NB4 (cell line): ENCODE measurements at places on chromosomes 4 and X.

GRCh38 chr4:87406462-87406861 lies 15.5 kb upstream of the HSD17B11 start:
- peak; percentile 93 for DNase-seq

DNA sequence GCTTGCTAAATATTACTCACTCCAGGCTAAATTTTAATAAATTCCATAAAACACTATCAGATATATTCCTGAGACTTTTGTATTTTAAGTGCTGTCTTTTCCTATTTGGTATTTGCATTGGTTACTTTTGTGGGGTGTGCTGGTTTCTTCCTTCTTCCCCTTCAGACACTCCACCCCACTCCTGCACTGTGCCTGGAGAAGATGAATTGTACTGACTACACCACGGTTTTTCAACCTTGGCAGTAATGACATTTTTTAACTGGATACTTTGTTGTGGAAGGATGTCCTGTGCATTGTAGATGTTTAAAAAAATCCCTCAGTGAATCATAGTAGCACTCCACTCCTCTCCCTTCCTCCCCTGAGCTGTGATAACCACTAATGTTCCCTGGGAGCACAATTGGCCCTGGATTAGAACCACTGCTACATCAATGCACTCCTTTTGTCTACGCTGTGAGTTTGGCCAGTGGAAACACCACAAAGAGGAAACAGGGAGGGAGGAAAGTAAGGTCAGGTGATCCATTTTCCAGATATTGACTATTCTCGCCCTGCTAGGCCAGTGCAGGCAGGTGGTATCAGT lies 36.3 kb downstream of the SNCA start:
- no peak for DNase-seq

DNA sequence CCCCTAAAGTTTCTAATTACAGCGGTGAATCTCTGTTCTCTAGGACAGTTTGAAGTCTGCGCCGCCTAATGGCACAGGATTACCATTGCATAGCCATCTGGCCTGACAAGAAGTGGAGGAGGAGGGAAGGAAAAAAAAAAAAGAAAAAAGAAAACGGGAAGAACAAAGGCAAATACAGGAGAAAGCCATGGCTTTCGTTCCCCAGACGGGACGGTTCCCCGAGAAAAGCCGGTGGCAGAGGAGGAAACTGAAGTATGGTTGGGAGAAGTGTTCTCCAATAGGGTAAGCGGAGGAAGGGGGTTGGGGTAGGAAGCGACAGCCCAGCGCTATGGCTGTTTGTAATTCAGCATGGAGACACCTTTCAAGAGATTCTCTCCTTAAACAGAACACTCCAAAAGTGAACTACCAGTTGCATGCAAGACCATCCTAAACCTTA lies 80.8 kb downstream of the HMGN5 start:
- peak; percentile 71 for DNase-seq

DNA sequence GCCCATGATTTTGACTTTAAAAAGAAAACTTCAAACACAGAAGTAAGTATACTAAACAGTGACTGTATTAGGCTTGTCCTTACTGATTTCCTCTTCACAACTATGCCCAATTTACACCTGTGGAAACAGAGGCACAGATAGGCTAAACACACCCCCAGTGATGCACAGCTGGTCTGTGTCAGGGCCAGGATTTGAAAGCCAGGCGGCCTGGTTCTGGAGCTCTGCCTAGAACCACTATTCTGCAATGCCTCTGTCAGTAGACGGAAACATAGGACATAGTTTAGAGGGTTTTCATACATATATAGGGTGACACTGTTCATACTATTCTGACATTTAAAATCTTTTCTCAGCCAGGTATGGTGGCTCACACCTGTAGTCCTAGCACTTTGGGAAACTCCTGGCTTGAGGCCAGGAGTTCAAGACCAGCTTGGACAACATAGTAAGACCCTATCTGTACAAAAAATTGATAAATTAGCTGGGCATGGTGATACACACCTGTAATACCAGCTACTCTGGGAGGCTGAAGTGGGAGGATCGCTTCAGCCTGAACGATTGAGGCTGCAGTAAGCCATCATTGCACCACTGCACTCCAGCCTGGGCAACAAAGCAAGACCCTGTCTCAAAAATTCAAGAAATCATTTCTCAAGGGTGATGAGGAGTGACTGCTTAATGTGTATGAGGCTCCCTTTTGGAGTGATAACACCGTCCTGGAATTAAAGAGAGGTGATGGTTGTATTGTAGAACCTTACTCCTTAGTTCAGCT lies 23.0 kb upstream of the CBR4 start:
- DNase-seq: no peak

DNA sequence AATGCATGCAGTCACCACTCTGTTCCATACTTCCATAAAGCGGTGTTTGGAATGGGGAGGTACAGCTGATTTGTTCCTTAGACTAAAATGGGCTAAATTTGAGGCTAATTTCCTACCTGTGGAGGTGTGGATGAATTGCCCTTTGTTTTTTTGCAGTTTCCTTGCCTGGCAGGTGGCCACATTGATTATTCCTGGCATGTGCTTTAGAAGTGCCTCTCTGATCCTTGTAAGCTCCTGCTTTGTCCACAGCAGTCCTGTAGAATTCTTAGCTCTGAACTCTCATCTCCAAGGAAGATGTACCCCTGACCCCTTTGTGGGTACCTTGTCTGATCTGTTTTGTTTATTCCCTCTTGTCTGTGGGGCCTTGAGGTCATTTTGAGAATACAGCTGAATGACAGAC lies 136.8 kb downstream of the ADGRL3 start:
- no peak for DNase-seq

DNA sequence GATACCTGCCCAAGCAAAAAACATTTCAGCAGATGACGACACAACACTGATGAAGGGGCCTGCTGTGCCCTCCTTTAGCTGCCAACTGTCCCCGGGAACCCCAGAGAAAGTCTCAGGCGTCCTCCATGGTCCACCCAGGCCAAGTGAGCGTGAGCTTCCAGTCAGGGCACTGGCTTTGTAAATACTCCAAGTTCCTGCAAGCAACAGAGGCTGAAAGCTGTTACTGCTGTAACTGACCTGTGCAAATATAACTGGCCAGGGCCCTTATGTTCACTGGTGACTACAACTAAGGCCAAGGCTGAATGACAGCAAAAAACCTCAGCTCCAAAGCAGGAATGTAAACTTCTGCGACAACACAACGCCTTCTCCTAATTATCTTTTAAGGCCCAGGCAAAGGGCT lies 8.2 kb downstream of the WDR1 start:
- DNase-seq: no peak

- DNase-seq: no peak
Observed at GRCh38 chr4:182502064-182502463, 258.9 kb downstream of the TENM3 start.

DNA sequence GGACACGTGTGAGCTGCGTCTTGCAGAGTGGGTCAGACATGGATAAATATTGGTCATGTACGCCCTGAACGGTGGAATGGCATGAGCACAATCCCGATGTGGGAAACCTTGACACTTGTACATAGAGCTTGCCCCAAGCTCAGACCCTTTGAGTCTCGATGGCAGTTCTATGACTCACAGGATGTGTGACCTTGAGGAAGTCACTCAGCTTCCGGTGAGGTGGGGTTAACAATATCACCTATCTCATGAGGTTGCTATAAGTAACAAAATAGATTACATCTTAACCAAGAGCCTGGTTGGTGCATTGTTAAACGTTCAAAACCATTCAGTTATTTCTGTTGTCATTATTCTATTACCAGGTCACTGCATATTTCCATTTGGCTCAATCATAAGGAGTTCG lies 109.1 kb upstream of the TBL1X start:
- DNase-seq: peak; percentile 86

DNA sequence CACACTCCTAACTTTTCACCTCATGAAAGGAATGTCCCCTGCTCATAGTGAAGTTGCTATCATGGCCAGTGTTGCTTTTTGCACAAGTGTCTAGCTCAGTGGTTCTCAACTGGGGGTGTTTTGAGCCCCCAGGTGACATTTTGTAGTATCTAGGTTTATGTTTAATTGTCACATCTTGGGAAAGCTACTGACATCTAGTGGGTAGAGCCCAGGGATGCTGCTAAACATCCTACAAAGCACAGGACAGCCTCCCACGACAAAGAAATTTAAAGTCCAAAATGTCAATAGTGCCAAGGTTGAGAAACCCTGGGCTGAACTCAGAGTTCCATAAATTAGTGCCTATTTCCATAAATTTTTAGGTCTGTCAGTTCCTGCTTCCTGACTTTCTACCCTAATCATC lies 70.7 kb upstream of the HCCS start:
- no peak for DNase-seq

- no peak for DNase-seq
Observed at GRCh38 chr4:77450006-77450405, 155.6 kb upstream of the CXCL13 start.

- DNase-seq: peak; percentile 27
Observed at GRCh38 chr4:130336585-130337217, 1240.7 kb downstream of the C4orf33 start.

DNA sequence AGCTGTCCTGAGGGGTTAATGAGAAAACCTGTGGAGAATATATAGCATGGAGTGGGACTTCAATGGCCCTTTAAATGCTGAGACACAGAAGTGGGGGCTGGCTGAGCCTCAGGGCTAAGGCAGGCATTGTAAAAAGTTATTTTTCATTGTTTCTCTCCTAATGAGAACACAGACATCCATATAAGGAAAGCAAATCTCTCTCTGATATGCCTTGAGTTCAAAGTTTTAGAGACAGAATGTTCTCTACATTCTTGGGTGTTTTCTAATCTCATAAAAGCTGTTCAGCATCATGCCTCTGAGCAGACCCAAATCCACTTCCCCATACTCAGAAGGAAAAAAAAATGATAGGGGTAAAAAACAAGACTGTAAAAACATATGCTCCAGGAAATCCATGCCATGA lies 16.8 kb upstream of the RAB40A start:
- DNase-seq: no peak

GRCh38 chr4:138242076-138242833 lies at the start of gene SLC7A11:
TSS of gene SLC7A11 (minus strand) at chr4:138242349. CDS start at chr4:138242069, 280 bp downstream.
- DNase-seq: peak; percentile 97

DNA sequence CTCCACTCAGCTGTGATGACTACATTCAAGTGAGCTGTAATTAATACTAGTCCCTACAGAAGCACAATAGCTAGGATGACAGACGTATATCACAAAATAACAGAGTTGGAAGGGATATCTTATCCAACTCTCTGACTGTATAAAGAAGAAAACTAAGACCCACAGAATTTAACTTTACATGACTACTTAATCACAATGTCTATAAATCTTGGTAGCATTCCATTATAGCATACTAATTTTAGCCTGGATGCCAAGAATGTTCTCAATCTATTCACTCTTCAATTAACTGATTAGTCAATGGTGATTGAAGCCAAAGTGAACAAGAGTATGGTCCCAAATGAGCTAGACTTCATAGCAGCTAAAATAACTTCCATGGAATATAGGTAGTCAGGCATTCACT lies 31.2 kb downstream of the RPS6KA6 start:
- no peak for DNase-seq

DNA sequence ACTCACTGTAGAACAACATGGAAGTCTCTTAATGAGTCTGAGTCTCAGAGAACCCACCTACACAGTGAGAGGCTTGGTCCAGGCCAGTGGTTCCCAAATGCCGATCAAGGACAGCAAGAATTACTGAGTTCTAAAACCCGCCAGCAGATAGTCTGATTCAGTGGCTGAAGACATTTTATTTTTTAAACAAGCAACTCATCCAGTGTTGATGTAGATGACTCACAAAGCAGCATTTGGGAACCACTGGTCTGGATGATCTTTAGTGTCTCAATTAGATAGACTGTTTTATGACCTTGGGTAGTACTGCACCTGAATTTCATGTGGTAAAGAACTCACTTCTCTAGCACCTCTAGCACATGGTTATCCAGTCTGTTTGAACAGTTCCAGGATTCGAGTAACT lies 193.6 kb downstream of the FBXW7 start:
- DNase-seq: no peak

DNA sequence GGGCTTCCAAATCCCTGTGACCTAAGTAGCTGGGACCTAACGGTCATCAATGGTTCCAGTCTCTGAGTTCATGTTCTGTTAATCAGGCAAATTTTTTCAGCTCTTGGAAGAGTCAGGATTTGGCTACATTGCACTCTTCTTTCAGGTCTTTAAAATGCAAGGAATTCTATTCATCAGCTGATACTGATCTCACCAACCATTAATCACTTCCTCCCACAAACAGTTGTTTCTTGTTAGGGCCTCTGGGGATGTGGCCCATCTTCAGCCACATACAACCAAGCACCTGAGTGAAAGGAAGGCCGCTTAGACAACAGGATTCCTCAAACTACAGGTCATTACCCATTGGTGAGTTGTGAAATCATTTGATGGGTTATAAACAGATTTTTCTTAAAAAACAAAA lies 71.7 kb downstream of the FANCB start:
- no peak for DNase-seq

DNA sequence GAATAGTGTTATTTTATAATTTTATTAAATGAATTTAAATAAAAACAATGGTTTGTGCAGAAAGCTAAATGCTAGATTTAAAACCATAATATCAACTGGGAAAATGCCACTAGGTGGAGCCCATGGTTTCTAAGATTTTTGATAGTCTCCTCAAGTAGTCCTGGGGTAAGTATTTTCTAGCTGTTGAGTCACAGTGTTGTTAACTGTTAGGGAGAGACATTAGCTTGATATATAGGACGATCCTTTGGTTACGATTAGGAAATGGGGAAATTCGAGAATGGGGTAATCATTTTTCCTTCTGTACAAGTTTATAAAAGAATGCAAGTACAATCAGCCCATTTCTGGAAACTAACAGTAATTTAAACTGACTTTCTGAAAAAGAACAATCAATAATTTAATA lies 378.4 kb downstream of the ANKRD50 start:
- DNase-seq: peak; percentile 60

DNA sequence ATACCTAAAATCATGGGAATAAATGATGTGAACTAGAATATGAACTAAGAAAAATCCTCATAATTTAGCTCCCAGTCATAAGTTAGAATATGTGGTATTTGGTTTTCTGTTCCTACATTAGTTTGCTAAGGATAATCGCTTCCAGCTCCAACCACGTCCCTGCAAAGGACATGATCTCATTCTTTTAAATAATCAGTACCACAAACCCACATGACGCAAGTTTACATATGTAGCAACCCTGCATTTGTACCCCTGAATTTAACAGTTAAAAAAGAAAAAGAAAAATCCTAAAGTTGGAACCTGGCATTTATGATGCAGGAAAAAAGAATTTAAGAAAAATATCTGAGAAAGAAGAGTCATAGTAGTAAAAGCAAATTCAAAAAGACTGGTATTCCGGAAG lies 13.3 kb downstream of the UBA6 start:
- no peak for DNase-seq

GRCh38 chr4:37999000-37999716 lies 39.0 kb downstream of the PTTG2 start:
- DNase-seq: no peak

- DNase-seq: no peak
Observed at GRCh38 chr4:79854856-79855502, 218.1 kb downstream of the ANTXR2 start.

- peak; percentile 96 for DNase-seq
Observed at GRCh38 chrX:153900831-153901752, 3.4 kb upstream of the AVPR2 start.

- DNase-seq: no peak
Observed at GRCh38 chr4:70533791-70534190, 15.4 kb downstream of the AMTN start.
